ENCODE measurements at places on chromosomes 2 and 18. TPM values are rescaled to one million over a fixed set of nuclear protein-coding genes. Genes with fewer than 3 reads are reported as not detected.
A peak's percentile ranks its signal among the peaks of the same experiment; 100 is the strongest.

KCNK3 gene
- total RNA-seq = not detected

CHRND gene
- not detected for total RNA-seq

C2orf72 gene
- total RNA-seq = not detected

DNA sequence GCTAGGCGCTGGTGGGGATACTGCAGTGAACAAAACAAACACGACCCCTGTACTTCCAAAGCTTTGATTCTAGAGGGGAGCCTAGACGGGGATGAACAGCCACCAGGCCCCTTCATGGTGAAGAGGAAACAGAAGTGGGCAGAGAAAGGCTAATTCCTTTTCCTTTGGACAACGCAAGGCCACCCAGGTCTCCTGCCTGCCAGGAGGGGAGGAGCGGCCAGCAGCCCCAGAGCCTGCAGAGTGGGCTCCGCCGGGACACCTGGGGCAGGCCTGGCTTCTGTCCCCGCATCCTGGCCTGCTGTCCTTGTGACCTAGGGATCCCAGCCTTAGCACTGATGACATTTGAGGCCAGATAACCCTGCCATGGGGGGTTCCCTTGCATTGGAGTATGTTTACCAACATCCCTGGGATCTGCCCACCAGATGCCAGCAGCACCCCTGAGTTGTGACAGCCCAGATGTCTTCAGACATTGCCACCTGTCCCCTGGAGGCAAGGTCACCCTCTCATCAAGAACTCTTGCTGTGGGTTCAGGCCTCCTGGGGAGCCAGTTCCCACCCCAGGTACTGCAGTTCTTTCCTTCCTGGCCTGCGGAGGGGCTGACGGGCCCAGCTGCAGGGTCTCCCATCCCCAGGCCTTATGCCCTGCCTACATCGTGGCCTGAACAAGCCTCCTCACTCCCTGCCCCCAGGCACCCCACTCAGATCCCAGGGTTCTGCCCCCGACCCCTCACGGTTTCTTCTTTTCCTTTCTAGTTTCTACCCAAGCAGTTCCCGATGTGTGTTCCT lies 125.7 kb downstream of the SEPTIN10 start:
- no peak for DNase-seq

- DNase-seq = peak; percentile 25
Measured at GRCh38 chr2:96832408-96832753, 11.4 kb downstream of the ANKRD23 start.

DNA sequence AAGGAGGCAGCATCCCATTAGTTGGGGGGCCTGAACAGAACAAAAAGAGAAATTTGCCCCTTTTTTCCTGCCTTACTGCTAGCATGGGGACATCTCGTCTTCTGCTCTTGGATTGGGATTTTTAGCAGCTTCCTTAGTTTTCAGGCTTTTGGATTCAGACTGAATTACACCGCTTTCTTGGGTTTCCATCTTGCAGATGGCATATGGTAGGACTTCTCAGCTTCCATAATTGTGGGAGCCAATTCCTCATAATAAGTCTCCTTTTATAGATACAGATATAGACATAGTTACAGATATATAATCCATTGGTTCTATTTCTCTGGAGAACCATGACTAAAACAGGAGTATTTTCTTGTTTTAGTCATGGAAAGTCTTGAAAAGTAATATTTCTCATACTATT lies 5.2 kb upstream of the RAPGEF4 start:
- no peak for DNase-seq

DNA sequence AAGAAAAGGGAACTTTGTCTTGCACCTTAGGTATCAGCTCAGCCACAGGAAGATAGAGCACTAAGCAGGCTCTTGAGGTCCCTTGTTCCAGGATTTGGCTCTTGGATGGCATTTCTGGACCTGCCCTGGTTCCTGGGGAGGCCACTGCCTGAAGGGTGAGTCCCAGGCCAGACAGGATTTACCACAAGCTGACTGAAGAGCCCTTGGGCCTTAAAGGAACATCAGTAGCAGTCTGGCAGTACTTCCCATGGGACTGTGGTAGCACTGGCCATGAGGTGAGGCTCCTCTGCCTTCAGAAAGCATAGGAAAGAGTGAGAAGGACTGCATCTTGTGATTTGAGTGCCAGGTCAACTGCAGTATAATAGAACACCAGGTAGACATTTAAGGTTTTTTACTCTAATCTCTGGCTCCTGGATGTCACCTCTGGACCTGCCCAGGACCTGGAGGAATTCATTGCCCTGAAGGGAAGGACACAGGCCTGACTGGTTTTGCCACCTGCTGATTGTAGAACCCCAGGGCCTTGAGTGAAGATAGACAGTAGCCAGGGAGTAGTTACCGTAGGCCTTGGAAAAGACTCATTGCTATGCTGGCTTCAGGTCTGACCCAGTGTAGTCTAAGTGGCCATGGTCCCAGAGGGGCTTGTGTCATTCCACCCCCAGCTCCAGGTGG lies 154.4 kb upstream of the CREB1 start:
- DNase-seq = no peak

DNA sequence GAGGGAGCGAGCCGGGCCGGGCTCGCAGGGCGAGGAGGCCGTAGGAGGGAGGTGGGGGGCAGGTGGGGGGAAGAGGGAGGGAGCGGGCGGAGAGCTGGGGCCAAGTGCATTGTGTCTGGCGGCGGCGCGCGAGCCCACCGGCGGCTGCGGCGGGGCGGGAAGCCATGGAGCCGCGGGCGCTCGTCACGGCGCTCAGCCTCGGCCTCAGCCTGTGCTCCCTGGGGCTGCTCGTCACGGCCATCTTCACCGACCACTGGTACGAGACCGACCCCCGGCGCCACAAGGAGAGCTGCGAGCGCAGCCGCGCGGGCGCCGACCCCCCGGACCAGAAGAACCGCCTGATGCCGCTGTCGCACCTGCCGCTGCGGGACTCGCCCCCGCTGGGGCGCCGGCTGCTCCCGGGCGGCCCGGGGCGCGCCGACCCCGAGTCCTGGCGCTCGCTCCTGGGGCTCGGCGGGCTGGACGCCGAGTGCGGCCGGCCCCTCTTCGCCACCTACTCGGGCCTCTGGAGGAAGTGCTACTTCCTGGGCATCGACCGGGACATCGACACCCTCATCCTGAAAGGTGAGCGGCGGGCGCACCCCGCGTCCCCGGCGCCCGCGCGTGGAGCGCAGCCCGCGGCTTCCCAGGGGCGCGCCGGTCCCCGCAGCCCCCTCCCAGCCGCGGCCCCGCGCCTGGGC lies at the start of gene TMEM178A:
Gene TMEM178A (plus strand): TSS at position 107 of the 680 bp plus-strand sequence. CDS start 58 bp downstream, at position 165.
- peak; percentile 88 for DNase-seq

DNA sequence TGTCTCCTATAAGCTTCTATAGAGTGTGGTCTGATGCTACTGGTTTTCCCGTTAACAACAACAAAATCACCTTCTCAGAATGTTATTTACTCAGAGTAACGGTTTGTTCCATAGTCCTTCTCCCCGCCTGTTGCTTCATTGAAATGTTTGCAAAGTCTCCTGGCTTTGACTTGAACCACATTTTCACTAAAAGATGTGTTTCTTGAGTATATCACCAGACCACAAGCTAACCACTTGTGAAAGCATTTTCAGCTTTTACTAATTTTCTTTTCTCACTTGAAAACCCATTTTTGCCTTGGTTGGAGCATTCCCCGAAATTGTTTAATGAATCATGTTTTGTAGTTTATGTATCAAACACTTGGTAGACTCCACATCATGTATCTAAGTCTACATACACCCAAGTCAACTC lies 121.2 kb downstream of the DPP4 start:
- no peak for DNase-seq

- DNase-seq = no peak
Measured at GRCh38 chr2:238082827-238083226, 17.3 kb upstream of the ESPNL start.

- DNase-seq = no peak
Measured at GRCh38 chr2:6648596-6649247, 217.0 kb downstream of the CMPK2 start.

DNA sequence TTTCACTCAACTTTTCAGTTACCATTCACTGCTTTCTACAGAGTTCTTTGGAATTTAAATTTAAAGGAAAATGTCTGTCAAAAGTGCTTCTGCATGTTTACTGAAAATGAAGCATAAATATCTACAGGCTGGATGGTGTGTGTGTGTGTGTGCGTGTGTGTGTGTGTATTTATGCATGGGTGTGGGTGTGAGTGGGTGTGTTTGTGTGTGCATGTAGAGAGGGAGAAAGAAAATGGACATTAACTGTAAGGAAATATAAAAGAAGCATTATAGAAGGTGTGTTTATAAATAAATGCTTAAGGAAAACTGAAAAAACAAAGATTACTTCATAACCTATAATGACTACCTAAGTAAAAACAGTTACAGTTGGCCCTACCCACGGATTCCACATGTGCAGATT lies 43.2 kb downstream of the FANCL start:
- DNase-seq = no peak

DNA sequence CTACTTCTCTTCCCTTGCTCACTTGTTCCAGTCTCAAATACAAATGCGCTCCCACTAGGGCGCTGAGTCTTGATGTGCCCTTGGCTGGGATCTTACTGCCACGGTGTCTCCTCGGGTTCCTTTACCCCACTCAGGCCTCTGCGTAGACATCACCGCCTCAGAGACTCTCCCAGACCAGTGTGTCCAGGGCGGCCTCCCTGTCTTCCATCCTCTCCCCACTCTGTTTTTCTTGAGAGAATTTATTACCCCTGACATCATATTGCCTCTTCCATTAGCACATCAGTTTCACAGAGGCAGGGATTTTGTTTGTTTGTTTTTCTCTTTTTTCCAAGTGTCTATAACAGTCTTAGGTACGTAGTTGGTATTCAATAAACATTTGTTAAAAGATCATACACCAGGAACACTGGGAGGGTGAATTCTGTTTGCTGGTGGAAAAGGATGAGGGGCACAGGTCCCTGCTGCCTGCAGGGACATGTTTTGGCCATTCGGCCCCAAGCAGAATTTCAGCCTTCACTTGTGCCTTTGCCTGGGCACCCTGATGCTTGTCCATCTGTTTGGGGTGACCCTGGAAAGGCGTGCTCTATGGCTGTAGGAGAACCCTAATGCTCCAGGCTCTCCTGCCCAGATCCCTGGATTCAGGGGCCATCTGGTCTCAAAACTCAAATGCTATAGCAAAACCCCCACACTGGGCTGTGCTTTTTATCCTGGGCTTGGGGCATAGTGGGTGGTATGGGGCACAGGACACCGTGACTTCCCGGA lies 55.0 kb downstream of the RPL37A start:
- no peak for DNase-seq

DNA sequence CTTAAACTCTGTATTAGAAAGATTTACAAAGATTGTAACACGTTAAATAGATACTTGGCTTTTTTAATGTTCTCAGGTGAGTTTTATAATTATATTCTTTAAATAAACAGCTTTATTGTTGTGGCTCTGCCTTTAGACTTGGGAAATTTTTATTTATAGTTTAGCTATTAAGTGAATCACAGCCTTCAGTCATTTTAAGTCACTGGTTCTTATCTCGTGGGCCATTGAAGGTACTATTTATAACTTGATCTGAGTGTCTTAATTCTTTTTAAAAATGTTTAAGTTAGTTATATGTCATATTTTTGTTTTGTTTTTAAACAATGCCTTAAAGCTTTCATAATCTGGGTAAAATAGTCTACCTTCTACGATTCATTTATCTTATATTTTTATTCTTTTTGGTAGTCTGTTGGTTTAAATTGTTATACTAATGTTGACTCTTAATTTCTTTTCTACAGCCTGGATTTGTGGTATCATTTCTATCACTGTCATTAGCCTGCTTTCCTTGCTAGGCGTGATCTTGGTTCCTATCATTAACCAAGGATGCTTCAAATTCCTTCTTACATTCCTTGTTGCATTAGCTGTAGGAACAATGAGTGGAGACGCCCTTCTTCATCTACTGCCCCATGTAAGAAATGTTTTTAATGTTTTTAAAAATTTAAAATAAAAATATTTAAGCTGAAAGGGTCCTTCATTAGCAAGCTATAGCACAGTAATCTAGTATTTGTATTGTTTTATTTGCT lies 49.3 kb downstream of the SLC39A10 start:
- DNase-seq = no peak
